ENCODE measurements at places on chromosomes 1 and 21. TPM values are rescaled to one million over a fixed set of nuclear protein-coding genes. Genes with fewer than 3 reads are reported as not detected.
A peak's percentile ranks its signal among the peaks of the same experiment; 100 is the strongest.

APH1A gene
- total RNA-seq: 125 TPM

KCND3 gene
- not detected for total RNA-seq

- no peak for DNase-seq
These were observed 3.1 kb upstream of the MOB3C start for GRCh38 chr1:46619656-46620258.

DNA sequence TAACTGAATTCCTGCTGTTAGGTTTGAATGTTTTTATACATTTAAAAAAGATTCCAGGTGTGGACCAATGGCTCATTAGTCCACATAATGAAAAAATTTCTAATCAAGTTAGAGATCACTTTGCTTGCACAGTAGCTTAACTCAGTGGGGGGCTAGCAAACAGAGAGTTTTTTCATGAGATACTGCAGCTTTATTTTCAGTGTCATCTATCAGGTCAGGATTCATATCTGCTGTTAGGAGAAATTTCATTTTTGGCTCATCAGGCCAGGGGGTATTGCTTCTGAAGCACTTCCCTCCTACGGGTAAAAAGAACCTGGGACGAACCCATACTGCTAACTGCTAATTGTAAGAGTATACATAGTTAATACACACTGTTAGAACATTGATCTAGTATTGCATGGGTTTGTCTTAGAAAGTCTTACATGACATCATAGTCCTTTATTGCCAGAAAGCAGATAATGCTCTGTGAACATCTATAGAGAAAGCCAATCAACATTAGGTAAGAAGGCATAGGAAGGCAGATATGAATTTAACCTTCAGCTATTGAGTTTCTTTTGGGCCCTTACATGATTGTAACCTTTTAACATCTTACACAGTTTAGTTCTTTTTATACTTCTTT lies 38.0 kb downstream of the ADGRL2 start:
- DNase-seq: no peak

DNA sequence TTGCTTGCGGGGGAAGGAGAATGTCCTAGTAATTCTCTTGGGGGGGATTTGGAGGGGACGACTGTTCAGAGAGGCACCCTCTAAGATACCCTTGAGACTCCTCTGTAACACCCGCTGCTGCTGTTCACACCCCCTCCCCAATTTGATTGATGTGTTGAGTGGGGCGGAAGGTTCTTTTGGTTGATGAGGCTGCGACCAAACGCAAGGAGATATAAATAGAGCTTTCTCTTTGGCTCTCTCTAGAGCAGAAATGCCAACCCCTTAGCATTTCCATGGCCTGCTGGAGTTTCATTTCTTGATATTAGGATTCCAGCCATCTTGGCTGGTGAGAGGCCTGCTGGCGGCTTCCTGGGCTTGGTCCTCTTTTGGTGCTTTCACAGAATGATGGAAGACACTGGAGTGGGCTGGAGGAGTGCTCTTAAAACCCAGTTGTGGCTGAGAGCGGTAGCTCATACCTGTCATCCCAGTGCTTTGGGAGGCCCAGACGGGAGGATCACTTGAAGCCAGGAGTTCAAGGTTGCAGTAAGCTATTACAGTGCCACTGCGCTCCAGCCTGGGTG lies 2.0 kb downstream of the PIK3CD start:
- DNase-seq: no peak

DNA sequence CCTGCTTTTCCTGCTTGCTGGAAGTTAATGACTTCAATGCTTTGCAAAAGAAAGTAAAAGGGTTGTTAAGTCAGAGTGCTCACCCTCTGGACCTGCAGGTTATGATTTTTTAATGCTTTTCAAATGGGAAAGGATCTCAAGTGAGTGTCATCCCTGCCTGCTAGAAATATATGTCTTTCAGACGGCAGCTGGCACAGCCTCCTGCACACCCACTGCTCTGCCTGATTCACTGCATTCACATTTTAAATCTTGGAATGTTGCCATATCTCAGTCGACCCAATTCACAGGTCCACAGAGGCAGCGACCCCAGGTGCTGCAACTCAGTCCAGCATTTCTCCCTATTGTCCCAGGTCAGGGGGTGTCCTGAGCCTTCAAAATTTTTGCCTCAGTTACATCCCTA lies 10.7 kb downstream of the DUSP23 start:
- no peak for DNase-seq

LPAR3 gene
- 1.4 TPM for total RNA-seq

DNA sequence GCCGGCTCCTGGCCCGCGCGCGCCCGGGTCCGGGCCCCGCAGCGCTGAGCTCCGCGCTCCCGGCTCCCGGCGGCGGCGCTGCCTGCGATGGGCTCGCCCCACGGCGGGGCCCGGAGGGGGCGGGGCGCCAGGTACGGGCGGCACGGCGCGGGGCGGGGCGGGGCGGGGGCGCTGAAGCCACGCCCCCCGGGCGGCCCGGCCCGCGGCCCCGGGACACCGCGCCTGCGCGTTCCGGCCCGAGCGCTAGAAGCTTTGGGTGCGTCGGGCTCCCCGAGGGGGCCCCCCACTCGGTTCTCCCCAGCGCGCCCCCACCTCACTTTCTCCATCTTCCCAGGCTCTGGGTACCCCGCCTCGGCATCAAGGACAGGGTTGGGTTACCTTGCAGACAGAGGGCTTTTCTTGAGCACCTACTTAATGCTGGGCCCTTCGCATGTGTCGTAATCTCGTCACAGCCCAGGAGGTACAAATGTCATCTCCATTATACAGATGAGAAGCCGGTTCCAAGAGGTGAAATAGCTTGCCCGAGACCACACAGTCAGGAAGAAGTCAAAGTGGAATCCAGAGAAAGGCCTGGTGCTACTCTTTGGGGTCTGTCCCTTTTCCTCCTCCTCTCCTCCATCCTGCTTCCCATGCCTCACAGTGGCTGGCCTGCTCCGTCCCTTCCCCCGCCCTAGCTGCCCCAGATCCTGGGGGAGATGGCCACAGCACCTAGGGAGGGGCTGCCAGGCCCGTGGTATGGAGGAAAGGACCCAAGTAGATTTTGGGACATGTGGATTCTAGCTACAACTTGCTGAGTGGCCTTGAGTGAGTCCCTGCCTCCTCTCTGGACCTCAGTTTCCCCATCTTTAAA lies 46.5 kb downstream of the RAP1GAP start:
- peak; percentile 58 for DNase-seq

GRCh38 chr1:227844320-227845146 lies 29.1 kb downstream of the PRSS38 start:
- DNase-seq: no peak

DNA sequence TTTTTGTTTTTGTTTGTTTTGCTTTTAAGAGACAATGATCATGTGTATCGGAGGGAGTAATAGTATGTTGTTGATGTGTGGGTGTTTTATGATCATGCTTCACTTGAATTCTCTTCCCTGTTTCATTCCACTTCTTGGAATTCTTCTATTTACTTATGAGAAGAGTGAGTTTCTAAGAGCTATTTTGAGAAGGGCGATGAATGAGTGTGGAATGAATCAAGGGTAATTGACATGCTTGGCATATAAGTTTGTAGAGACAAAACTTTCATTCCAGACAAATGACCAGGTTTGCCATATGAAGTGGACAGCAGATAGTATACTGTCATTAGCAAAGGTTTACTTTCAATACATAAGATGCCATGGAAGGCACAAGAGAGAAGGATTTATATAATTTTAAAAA lies 42.3 kb upstream of the PDC start:
- no peak for DNase-seq

DNA sequence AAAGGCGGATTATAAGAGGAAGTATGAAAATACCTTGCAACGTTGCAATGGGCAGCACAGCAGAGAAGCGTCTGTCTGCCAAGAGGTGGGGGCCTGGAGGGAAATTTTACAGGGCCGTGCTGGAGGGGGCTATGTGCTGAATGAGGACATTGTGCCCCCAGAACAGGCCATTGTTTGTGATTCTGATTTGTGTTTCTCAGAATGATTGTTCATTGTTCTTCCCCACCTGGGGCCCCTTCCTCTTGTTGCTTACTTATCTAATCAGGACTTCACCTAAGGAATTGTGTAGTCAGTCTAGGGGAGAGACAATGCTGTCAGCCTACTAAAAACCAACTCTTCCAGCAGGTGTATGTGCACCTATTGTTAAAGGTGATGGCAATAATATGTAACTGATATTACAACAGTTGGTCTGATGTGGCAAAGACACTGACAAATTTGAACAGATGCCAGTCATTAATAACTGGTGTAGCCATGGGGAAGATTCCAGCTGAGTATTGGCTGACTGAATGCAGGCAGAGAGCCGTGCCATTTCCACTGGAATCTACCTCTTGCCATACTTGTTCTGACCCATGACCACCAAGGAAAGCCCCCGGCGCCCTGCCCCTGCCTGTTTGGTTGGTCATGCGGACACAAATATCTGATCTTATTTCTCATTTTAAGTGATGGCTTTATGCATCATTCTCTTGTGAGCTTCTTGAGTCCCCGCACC lies 45.2 kb upstream of the PSEN2 start:
- DNase-seq: no peak

NTRK1 gene
- 0.40 TPM for total RNA-seq

DNA sequence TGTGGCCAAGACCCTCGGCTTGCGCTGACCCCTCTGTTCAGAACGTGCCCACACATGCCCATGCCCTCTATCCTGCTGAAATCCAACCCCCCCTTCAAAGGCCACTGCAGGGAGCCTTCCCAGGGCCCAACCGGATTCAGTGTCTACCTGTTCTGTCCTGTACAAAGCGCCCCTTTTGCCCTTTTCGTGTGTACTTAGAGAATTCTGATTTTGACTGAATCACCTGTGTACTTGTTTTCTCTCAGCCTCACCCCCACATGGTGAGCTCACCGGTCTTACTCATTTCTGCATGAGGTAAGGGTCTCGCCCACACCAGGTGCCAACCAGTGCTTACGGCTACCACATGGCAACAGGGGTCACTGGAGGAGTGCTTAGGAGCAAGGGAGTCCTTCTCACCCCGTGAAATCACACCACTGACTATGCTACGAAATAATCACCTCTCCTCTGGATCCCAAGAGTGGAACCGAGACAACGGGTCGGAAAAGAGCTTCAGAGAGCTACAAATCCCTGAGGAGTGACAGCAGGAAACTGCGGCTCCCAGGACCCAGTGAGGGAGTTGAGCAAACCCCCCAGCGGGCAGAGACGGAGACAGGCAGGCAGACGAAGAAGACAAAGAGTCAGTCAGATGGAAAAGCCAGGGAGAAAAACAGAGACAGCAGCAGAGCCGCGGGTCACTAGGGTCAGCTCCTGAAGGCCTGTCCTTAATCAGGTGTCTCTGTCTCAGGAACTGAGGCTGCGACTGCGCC lies 2.1 kb upstream of the S100A2 start:
- DNase-seq: peak; percentile 90

NTNG1 gene
- 3.4 TPM for total RNA-seq

TFF1 gene
- not detected for total RNA-seq
